ENCODE measurements at places on chromosomes 12 and 14.

DNA sequence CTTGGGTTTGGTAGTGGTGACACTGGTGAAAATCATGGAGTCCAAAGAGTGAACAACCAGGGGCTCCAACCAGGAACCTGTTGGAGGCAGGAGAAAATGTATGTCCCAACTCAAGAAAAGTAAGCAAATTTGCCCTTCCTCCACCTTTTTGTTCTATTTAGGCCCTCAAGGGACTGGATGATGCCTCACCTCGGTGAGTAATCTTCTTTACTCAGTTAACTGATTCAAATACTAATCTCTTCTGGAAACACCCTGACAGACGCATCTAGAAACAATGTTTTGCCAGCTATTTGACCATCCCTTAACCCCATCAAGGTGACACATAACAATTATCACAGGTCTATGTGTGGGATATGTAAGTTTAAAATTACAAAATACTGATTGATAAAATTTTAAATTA is 272.4 kb upstream of the FOXG1 start:
- DNase-seq: no peak

DNA sequence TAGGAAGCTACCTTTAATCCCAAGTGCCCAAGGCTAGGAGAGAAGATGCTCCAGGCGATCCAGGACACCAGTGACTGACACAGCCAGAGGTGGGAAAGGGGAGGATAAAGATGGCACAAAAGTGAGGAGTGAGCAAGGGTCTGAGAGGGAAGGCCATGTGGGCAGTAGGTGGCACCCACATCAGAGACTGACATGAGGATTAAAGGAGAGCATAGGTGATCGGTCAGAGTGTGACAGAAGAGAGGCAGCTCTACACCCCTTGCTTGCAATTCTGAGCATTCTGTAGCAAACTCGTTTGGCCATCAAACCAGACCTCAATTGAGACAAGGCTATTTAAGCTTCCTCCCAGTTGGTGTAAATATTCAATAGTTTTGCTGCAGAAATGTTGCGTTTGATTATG is 724 bp upstream of the CD27 start:
- no peak for DNase-seq

DNA sequence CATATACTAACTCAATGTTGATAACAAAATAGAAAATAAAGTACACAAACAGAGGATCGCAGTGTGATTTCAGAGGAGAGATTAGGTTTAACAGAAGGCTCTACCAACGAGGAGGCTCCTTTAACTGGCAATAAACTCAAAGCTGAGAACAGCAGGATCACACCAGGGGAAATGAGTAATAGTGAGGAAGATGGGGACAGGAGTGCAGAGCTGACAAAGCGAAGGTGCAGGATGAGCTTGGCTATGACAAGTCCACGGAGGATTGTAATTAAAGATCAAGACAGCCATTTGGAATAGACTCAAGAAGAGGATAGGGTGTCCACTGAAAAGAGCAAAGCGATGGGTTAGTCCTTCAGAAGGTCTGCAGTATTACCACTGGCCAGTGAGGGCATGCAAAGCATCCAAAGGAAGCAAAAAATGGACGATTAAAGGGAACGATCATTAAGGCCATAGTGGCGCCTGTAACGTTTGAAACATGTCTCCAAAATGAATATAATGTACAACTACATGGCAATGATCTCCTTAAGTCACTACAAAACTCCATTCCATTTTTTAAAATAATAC is 85.3 kb downstream of the GRIN2B start:
- no peak for DNase-seq

GRCh38 chr14:35164849-35165248 is 42.5 kb downstream of the PRORP start:
- DNase-seq: no peak

DNA sequence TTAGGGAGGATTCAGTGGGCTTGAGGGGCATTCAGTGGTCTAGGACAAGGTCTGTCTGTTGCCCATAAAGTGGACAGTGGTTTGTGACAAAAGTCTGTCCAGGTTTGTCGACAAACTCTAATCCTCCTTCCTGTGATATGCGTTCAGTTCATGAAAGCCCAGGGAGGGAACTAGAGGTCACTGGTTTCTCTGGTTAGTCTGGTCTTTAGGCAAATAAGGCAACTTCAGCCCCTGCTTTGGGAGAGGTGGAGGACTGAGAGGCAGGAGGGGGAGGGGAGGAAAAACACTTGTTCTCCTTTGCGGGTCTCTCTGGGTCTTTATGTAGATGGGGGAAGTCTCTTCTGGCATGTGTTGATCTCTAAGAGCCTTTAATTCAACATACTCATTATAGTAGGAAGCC is 235.1 kb upstream of the PWP1 start:
- no peak for DNase-seq

DNA sequence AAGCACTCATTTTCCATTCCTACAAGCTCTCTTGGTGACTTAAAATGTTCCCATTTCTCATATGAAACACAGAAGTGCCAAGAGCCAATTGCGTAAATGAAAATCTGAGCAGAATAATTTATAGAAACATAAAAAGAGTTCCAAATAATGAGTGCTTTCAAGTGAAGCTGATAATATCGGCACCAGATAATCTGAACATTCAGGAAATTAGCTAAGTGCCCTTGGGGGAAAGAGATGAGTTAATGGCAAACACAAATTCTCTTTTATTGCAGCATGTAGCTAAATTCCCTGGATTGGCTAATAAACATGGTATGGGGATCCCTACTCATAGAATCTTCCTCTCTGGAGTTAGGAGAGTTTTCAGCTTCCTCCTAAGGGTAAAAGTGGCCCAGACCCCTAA is 46.7 kb downstream of the DAD1 start:
- DNase-seq: no peak

DNA sequence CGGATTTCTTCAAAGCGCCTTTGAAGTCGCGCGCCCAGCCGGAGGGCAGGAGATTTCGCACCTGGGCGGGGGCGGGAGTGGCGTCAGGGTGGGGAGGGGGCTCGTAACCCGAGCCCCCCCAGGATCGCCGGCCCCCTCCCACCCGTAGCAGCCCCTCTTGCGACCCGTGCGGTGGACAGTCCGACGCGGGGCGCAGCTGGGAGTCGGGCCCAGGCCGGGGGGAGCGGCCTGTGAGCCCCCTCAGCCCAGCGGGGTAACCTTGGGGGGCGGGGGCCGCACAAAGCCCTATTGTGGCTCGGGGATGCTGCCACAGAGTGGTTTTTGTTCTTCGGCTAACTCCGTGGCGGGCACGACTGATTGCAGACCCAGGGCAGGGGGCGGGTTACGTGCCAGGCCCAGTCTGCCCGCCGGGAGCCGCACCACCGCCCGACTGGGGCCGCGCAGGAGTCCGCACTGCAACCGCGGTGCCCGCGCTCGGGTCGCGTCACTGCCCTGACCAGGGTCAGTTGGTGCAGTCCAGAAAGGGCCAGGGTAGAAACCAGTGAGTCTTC is 4.2 kb upstream of the AAAS start:
- DNase-seq: no peak

GRCh38 chr14:91417120-91417982 is at the start of gene CCDC88C:
Gene CCDC88C, minus strand, starts transcription at chr14:91417820. Its CDS starts 130 bp downstream, at chr14:91417690.
- peak; percentile 61 for DNase-seq

- DNase-seq: no peak
Observed at GRCh38 chr12:44960856-44961255, 84.7 kb upstream of the NELL2 start.

DNA sequence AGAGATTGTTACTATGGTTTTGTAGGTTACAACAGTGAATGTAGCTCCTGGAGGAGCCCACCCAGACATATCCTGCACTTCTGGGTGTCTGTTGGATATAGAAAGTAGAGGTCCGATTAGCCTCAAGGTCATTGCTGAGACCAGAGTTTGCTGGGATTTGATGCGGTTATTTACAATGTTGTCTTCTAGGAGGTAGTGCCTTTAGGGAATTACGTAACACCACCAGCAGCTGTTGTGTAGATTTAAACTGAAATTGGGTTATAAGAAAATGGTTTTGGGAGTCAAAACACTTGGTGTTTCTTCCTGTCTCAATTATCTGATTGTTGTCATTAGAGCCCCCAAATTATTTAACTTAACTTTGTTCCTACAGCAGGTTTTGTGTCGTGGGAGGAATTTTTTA is 225.3 kb upstream of the PELI2 start:
- DNase-seq: no peak

GRCh38 chr14:78917462-78917861 is 747.3 kb downstream of the NRXN3 start:
- DNase-seq: no peak

- DNase-seq: no peak
Observed at GRCh38 chr14:101184572-101184971, 281.1 kb upstream of the RTL1 start.

- no peak for DNase-seq
Observed at GRCh38 chr12:127336416-127336815, 930.6 kb upstream of the TMEM132C start.

- no peak for DNase-seq
Observed at GRCh38 chr12:54364413-54364812, at the start of gene GPR84. Gene GPR84, minus strand, starts transcription at chr12:54364486. Its CDS starts 635 bp downstream, at chr12:54363851.

DNA sequence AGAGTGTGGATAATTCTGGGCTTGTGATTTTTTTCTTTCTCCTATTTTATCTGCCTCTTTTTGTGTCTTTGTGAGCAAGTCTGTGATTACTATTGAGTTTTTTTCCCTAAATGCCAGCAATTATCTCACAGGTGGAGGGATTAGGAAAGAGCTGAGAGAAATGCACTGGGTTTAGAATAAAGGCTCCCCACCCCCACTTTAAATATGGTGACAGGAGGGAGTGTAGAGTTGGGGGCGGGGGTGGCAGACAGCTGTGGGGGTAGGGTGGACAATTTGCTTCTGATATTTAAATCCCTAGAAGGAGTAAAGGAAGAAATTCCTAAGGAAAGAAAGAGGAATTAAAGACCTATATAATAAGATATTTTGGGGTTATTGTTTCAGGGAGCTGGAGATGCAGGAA is 145.9 kb downstream of the NRXN3 start:
- DNase-seq: no peak

DNA sequence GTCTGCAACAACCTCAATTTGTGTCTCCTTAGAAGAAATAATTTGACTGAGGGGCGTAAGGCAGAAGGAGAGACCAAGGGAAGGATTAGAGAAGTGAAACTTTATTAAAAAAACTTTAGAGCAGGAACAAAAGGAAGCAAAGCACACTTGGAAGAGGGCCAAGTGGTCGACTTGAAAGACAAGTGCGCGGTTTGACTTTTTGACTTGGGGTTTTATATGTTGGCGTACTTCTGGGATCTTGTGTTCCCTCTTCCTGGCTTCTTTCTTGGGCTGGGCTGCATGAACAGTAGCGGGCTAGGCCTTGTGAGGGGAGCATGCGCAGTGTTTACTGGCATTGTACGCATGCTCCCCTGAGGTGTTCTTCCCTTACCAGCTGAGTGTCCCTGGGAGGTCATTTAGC is 369.3 kb upstream of the DCN start:
- no peak for DNase-seq

- no peak for DNase-seq
Observed at GRCh38 chr14:95875831-95876760, 536 bp upstream of the TUNAR start.

DNA sequence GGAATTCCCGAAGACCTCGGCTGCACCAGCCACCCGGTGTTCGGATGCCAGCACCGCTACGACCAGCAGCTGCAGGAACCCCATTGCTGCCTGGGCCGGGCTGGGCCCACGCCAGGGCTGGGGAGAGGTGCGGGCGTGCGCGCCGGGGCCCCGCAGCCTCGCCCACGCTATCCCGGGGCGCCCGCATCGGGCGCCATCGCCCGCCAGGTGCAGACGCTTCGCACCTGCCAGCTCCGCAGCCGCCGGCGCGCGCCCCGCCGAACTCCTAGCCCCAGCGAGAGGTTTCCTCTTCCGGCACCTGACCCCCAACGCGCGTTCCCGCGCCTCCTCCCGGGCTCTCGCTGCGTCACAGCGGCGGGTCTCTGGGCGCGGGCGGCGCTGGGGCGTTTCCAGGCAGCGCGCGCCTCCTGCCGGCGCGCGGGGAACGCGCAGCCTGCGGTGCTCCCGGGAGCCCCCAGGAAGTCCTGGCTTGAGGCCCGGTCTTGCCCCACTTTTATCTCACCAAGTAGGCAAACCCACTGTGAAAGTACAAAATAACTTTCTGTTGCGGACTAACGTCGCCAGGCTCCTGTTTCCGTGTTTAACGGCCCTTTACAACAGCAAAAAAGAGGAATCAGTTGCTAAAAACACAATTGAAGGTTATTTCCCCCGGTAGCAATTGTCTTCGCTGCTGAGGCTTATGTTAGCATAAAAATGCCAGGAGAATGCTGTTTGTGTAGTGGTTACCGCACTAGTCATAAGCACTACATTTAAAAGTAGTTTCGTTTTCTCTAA is at the start of gene TM7SF3:
Gene TM7SF3 (minus strand): TSS at position 300 of the 774 bp plus-strand sequence. CDS start 216 bp downstream, at position 84.
- DNase-seq: peak; percentile 90

DNA sequence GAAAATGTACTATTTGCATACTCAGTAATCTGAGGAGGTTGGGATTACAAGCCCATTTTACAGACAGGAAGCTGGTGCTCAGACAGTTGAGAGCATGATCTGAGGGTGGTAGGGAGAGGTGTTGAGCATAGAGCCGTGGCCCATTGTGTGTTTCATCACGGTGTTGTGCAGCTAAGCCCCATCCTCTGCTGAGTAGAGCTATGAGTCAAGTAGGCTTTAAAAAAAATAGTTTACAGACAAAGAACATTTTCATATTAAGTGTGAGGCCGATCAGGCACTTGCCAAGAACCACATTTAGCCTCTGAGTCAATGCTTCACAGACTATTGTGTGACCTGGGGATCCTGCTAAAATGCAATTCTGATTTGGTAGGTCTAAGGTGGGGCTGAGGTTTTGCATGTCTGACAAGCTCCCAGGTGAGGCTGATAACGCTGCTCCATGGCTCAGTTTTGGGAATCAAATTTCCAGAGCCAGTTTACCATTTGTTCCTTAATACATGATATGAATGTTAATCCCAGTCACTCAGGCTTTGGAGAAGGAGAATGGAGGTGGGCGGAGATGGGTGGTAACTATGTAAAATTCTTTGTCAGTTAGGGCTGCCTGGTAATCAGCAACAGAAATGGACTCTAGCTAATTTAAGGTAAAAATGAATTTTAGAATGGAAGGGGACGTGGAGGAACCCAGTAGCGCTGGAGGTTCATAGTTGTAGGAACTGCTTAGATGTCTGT is 22.2 kb downstream of the ZNF664 start:
- DNase-seq: no peak

DNA sequence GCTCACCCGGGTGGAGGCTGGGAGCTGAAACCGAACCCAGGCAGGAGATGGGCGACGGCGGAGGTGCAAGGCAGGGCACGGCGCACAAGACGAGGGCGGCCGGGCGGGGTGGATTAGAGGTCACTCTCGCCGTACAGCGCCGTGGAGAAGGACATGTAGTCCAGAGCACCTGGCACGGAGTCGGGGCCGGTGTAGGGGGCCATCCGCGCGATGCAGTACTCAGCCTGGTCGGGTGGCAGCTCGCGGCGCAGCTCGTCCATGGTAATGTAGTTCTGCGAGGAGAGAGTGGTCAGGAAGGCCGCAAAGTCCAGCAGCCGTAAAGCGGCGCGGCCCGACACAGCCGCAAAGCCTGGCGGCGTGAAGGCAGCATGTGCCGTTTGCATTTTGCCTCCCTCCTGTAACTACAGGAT is 81.9 kb upstream of the ZFP36L1 start:
- no peak for DNase-seq

GRCh38 chr12:39592295-39592694 is 27.3 kb downstream of the ABCD2 start:
- DNase-seq: no peak
